ENCODE measurements at places on chromosomes 1 and 21.

GRCh38 chr1:212514782-212515181 is 82.1 kb downstream of the NENF start:
- DNase-seq, result no peak

- DNase-seq, result no peak
Measured at GRCh38 chr1:9028921-9029705, 2.9 kb upstream of the SLC2A7 start.

- no peak for DNase-seq
Measured at GRCh38 chr1:173062150-173062938, 11.6 kb upstream of the TNFSF18 start.

- DNase-seq, result no peak
Measured at GRCh38 chr1:53324728-53325297, 3.1 kb downstream of the LRP8 start.

DNA sequence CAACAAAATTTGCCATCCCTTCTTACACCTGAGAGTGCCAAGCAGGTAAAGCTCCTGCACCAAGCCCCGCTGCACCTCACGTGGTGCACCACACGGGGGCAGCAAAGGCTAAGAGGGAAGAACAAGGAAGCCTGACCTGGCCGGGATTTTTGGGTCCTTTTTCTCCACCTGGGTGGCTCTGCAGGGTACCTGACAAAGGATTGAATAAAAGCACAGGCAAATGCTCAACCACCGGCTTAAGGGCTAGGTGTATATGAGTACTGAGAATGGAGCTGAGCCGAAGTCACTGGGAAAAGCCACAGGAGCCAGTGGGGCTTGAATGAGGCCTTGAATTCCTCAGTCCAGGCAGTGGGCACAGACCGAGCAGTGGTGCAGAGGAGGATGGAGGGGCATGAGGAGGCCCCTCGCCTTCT is 36.4 kb downstream of the ZNF697 start:
- DNase-seq, result no peak

DNA sequence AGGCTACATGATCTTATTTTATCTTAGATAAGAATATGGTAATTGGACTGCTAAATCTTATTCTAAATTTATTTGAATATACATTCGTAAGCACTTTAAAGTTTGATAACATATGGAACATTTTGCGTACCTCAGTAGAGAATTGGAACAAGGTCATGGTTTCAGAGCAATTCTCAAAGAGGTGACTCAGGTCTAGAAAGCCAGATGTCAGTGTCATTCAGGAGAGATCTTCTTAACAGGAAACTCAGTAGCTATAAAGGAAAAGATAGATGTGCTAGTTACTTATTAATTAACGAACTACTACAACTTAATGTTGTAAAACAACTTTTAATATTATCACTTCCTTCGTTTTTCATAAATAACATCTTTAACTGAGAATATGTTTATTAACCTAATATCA is 142.5 kb downstream of the USP25 start:
- no peak for DNase-seq

DNA sequence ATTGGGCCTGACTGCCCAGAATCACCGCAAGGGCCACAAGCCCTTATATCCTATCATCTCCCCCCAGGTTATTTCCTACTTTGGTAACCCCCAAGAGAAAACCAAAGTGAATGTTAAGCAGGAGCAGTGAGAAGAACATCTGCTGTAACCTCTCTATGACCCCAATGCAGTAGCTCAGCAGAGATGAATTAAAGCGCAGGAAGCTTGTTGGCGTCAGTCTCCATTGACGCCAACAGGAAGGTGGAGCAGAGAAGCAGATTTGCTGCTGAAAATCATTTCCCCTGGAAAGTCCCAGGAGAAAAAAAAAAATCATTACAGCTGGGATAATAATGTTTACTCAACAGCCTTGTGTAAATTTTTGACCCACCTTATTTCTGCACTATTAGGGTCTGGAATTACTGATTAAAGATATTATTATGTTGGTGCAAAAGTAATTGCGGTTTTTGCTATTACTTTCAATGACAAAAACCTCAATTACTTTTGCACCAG is 33.2 kb upstream of the FAM163A start:
- DNase-seq, result no peak

DNA sequence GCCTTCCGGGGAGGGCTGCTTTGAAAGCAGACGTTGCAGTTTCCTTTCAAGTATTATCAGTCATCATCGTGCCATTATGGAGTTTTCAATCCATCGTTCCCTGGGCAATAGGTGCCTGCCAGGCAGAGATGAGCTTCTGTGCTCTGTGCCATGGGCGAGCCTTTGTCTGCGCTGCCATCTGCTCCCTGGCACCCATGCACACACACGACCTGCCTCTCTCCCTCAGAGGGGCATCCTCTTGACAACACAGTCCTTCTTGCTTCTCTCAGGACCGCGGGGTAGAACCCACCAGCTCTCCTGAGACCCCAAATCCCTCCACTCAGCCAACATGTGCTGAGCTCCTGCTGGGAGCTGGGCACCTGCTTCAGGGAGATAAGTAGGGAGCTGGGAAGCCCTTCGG is 149.3 kb downstream of the HMGB4 start:
- DNase-seq, result no peak

DNA sequence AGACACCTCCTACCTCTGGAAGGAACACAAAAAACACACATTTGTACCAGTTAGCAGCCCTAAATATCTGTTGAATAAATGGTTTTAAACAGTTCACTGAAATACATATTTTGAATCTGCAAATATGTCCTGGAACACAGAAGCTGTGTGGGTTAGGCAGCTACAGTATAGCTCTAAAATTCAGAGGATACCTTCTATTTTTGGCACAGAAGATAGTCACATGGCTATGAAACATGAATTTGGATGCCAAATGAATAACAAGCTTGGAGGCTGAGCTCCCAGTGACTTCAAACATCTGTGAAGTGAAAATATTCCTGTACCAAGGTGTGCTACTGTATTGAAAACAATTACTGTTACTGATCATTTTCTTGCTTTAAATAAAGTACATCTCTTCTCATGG is 391.5 kb upstream of the ADGRL2 start:
- no peak for DNase-seq

DNA sequence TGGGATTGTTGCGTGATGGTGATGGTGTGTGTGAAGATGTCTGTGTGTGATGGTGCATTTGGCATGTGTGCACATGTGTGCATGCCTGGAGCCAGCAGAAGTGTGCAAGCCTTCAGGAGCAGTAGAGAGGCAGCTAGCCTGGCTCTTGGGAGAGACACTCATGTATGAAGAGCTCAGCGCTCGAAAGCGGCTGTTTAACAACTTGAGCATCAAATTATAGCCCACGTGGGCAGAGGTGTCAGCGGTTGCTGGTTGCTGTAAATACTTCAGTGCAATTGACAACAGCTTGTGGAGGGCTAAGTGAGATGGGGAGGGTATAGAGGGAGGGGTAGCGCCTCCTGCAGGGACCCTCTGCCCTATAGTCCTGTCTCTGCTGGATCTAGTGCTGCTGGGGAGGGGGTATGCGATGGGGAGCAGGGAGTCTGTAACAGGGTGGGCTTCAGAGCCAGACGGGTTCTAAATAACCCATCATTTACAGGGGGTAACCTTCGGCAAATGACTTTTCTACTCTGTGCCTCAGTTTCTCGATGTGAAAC is 21.5 kb downstream of the FOXD2 start:
- no peak for DNase-seq

- DNase-seq, result no peak
Measured at GRCh38 chr1:185608177-185608576, 126.0 kb upstream of the HMCN1 start.

DNA sequence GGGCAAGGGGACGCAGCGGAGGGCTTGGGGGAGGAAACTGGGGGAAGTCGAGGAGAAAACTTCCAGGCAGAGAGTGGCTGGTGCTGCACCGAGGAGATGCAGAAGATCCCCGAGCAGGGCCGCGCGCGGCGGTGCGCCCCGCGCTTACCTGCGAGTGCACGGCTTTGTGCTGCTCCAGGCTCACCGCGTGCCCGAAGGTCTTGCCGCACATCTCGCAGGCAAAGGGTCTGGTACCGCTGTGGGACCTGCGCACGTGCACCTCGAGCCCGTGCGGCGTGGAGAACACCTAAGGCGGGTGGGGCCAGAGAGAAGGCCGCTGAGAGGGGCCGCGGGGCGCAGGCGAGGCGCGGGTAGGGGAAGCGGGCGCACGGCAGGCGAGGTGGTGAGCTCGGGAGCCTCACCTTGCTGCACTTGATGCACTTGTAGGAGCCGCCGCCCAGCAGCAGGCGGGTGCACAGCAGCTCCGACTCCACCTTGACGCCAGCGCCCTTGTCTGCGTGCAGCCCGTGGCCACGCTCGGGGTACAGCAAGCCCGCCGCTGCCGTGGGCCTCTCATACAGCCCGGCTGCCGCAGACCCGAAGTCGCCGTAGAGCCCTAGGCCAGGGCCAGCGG is 6.4 kb downstream of the GFI1 start:
- no peak for DNase-seq

DNA sequence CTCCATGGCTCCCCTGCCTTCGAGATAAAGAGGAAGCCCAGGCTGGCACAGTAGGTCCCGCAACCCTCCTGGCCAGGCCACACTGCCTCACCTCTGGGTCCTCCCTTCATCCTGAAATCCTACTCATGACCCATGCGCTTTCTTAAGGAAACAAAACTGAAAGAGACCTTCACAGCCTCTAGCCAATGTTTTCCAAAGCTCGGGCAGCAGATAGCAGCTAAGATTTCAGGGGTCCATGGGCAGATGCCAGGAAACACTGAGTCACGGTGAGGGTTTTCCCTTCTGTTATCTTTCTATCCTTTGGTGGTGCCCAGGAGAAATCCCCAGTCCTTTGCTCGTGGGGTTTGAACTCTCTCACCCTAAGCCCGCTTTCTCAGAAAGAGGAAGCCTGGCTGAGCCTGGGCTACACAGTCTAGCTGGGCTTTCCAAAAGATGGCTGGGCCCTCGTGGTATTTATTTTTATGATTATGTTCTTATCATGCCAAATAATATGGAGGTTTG is 26.6 kb downstream of the TTC39A start:
- DNase-seq, result no peak

DNA sequence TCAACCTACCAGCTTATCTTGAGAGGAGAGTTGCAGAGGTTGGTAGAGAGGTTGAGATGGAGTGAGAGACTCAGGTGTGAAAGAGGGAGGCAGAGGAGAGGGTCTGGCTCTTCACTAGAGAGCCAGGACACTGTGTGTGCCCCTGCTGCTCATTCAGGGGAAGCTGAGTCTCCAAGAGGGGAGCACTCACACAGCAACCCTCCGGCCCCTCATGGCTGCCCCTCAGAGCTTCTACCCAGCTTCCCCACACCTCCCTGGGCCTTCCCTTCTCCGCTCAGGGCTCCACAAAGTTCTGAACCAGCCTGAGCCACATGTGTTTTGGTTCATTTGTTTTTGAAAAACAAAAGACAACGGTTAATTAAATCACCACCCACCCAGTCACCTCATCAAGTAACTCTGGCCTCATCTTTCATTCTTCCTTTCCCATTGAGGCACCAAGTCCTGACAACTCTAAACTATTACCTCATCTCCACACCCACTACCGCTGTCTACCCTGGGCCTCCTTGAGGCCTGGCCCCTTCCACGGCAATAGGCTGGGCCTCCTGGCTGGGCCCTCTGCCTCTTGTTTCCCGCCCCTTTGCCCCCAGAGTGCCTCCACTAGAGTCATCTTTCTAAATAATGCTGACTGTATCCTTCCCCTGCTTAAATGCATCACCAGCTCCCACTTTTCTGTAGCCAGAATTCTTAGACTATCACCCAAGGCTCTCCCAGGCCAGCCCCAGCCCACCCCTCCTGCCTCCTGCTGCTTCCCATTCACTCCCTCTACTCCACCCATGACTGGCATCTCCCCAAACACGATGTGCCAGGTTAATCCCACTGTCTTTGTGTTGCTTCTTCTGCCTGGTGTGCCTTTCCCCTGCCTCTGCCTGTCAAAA is 33.0 kb downstream of the TNNT2 start:
- no peak for DNase-seq

GRCh38 chr1:114224196-114224907 is 70.7 kb upstream of the SYT6 start:
- DNase-seq, result no peak

- DNase-seq, result no peak
Measured at GRCh38 chr1:53160924-53161378, 18.5 kb upstream of the SLC1A7 start.

DNA sequence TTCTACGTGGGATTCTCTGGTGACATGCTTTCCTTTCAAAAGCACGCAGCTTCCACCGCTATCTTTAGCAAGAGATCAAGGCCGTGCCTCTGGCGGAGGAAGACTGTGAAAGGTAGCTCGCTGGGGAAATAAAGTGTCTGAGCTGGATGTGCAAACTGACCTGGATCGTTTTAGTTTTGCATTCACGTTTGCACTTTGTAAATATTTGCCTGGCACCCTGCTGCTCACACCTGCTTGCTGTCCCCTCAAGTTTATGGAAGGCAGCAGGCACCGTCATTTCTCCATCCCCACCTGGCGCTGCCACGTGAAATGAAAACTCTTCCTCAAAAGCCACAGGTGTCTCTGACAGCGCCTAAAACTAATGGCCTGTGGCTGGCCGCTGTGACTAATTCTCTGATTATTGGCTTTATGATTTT is 44.0 kb upstream of the TARDBP start:
- no peak for DNase-seq

GRCh38 chr21:18147678-18148077 is 97.0 kb upstream of the CHODL start:
- DNase-seq, result no peak

Measured in SIG-M5 (cell line).